Body of pancreas (tissue), 4 donors: ENCODE measurements at places on chromosomes 13 and 19. TPM values are rescaled to one million over a fixed set of nuclear protein-coding genes. Genes with fewer than 3 reads are reported as not detected.
A peak's percentile ranks its signal among the peaks of the same experiment; 100 is the strongest.

DNA sequence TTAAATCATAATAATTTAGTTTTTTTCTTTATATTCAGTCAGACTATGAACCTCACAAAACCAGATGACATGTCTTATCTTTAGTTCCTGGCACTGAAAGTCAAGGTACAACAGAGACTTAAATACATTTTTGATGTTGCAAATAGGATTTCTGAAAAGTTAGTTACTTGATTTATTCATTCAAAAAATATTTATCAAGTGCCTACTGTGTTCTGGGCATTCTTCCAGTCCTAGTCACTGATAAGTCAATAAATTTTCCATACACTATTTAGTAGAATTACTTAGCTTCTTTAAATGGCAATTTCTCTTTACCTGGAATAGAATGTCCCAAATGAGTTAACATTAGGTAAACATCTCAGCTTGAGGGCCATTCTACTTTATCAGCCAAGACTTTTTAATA is 938.3 kb upstream of the PCDH9 start:
- H3K4me3 ChIP-seq = no peak overlapping the region
- H3K4me1 ChIP-seq = no peaks in the 10 kb centered on the region
- no peak for DNase-seq

PEX11G gene
- total RNA-seq = 3.9 TPM

GRCh38 chr19:11555246-11555645 is 3.8 kb downstream of the ELOF1 start:
- H3K27me3 ChIP-seq = no peaks in the 10 kb centered on the region
- no peak for DNase-seq
- H3K27ac ChIP-seq = no peak overlapping the region
- H3K36me3 ChIP-seq = no peaks in the 10 kb centered on the region
- peaks cover 26% of the 10 kb centered on the region for H3K4me1 ChIP-seq
- H3K4me3 ChIP-seq = no peak overlapping the region

DNA sequence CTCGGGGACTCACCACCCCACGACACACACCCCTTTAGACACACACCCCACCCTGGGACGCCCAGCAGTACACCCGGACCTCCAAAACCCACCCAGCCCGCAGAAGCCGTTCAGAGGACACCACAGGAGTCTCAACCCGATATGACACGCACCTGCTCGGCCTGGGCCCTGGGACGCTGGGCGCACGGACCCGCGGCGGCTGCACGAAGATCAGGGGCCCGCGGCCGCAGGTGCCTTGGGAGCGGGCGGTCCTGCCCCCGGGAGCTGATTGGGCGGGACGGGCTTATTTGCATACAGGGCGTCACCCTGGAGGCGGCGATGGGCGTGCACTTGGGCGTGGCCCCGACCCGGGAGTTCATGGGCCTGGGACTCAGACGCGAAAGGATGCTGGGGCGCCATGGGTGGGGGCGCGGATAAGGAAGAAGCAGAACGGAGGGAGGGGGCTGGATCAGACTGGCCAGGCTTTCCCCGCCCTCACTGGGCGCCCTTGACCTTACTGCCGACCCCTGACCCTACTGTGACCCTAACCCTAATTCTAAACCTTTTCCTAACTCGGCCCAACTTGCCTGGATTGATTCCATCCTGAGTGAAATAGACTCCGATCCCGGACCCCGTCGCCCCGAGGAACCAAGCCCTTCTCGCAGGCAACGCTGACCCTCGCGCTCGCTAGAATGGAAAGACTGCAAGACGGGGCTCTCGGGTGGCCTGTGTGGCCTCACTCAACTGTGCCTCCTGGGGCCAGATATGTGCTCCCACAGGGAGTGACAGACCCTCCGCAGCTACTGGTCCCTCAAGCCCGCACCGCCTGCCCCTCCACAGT is at the start of gene MEF2B:
TSS of gene MEF2B (minus strand) at position 211 of the 820 bp plus-strand sequence. CDS start 19,528 bp downstream, outside the sequence.
- peaks cover 11% of the 10 kb centered on the region for H3K4me1 ChIP-seq
- H3K27me3 ChIP-seq = no peaks in the 10 kb centered on the region
- no peaks in the 10 kb centered on the region for H3K36me3 ChIP-seq

GRCh38 chr13:51684076-51684475 is 99.8 kb downstream of the WDFY2 start:
- no peaks in the 10 kb centered on the region for H3K27me3 ChIP-seq
- no peak for DNase-seq
- no peak overlapping the region for H3K4me3 ChIP-seq
- peaks cover 9% of the 10 kb centered on the region for H3K4me1 ChIP-seq
- H3K27ac ChIP-seq = no peak overlapping the region

ZNF792 gene
- 4.0 TPM for total RNA-seq

GRCh38 chr19:11093689-11094238 is 4.5 kb downstream of the LDLR start:
- no peaks in the 10 kb centered on the region for H3K36me3 ChIP-seq
- H3K27ac ChIP-seq = peak overlapping the region; percentile 99
- DNase-seq = no peak
- H3K4me1 ChIP-seq = peaks cover 69% of the 10 kb centered on the region
- H3K4me3 ChIP-seq = no peak overlapping the region

- no peak for DNase-seq
- H3K36me3 ChIP-seq = no peaks in the 10 kb centered on the region
- no peaks in the 10 kb centered on the region for H3K27me3 ChIP-seq
- H3K4me1 ChIP-seq = peaks cover 38% of the 10 kb centered on the region
These were observed 20.4 kb downstream of the MYCBP2 start for GRCh38 chr13:77306458-77306857.

SLAIN1 gene
- 20.0 TPM for total RNA-seq

DNA sequence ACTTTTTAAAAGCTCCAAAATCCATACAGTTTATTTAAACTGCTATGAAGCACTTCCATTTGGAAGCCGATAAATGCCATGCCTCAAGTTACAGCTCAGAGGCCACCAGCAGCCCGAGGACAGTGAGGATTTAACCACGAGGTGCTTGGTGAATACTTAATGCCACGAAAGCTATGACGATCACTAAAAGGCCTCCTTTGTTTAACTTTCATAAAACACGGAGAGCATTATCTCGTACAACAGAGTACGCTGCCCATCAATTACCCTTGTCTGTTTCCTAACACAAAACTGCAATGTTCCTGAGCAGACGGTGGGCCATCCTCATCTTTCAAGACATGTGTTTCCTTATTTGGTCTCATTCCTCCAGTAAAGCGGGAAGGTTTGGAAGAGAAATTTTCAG is 58.4 kb downstream of the PEPD start:
- DNase-seq = no peak
- H3K36me3 ChIP-seq = no peaks in the 10 kb centered on the region
- H3K4me3 ChIP-seq = no peak overlapping the region
- no peaks in the 10 kb centered on the region for H3K27me3 ChIP-seq
- no peak overlapping the region for H3K27ac ChIP-seq
- no peaks in the 10 kb centered on the region for H3K4me1 ChIP-seq
